D721Med (cell line): ENCODE measurements at places on chromosomes 6 and 20.

- DNase-seq: no peak
These were observed 46.6 kb upstream of the AFDN start for GRCh38 chr6:167779993-167780655.

DNA sequence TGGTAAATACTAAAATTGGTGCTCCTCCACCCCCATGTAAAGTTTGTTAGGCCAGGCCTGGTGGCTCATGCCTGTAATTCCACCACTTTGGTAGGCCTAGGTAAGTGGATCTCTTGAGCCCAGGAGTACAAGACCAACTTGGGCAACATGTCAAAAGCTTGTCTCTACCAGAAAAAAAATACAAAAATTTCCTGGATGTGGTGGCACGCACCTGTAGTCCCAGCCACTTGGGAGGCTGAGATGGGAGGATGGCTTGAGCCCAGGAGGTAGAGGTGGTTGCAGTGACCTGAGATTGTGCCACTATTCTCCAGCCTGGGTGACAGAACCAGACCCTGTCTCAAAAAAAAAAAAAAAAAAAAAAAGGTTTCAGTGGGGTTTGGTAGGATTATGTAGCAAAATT is 41.7 kb downstream of the ITCH start:
- DNase-seq: no peak

DNA sequence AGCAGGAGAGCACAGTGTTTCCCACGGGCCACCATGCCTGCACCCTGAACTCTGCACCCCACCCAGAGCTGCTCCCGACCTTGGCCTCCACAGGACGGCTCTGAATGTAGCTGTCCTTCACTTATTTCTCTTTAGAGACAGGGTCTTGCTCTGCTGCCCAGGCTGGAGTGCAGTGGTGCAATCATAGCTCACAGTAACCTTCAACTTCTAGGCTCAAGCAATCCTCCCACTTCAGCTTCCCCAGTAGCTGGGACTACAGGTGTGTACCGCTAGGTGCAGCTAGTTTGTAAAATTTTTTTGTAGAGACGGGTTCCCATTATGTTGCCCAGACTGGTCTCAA is 130.9 kb downstream of the AGPAT4 start:
- no peak for DNase-seq

DNA sequence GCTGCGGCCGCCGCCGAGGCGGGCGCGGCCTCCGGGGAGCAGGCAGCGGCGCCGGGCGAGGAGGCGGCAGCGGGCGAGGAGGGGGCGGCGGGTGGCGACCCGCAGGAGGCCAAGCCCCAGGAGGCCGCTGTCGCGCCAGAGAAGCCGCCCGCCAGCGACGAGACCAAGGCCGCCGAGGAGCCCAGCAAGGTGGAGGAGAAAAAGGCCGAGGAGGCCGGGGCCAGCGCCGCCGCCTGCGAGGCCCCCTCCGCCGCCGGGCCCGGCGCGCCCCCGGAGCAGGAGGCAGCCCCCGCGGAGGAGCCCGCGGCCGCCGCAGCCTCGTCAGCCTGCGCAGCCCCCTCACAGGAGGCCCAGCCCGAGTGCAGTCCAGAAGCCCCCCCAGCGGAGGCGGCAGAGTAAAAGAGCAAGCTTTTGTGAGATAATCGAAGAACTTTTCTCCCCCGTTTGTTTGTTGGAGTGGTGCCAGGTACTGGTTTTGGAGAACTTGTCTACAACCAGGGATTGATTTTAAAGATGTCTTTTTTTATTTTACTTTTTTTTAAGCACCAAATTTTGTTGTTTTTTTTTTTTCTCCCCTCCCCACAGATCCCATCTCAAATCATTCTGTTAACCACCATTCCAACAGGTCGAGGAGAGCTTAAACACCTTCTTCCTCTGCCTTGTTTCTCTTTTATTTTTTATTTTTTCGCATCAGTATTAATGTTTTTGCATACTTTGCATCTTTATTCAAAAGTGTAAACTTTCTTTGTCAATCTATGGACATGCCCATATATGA is 3.2 kb downstream of the MARCKS start:
- DNase-seq: no peak

GRCh38 chr6:150924808-150925589 is 59.5 kb downstream of the MTHFD1L start:
- no peak for DNase-seq

- no peak for DNase-seq
These were observed 2.9 kb upstream of the RAB22A start for GRCh38 chr20:58306421-58307261.

GRCh38 chr6:31851485-31851832 is 11.2 kb downstream of the NEU1 start:
- DNase-seq: no peak

DNA sequence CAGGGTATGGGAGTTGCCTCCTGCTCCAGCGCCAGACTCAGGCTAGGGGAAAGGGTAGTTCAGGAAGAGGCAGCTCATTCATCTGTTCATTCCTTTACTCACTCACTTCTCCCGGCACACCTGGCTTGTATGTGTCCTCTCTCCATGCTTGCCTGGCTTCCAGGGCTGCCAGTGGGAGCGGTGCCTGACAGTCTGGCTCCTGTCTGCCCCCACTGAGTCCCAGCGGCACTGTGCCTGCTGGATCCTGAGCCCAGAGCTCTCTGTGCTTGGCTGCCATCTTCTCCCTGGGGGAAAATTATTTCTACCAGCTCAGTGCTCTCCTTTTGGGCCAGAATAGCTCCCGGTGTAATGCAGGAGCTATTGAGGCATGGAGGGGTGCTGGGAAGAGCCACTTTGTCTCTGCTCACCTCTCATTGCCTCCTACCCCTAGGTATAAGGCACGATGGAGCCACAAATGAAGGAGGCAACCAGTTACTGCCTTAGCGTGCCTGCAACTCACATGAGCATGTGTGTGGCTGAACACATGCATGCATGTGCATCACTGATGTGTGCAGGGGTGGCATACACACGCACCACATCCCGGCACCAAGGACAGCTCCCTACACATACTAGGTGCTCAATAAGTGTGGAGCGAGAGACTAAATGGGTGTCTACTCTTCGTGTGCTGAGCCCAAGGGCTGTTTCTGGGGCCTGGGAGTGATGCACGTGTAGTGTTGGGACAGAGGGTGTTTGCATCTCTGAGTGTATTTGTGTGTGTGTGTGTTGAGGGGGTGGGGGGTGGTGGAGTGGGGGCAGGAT is 46.6 kb downstream of the CDH22 start:
- DNase-seq: no peak

- DNase-seq: no peak
These were observed 595.9 kb upstream of the CHD6 start for GRCh38 chr20:42214074-42214473.

GRCh38 chr6:72040111-72040510 is 153.8 kb downstream of the RIMS1 start:
- DNase-seq: no peak

DNA sequence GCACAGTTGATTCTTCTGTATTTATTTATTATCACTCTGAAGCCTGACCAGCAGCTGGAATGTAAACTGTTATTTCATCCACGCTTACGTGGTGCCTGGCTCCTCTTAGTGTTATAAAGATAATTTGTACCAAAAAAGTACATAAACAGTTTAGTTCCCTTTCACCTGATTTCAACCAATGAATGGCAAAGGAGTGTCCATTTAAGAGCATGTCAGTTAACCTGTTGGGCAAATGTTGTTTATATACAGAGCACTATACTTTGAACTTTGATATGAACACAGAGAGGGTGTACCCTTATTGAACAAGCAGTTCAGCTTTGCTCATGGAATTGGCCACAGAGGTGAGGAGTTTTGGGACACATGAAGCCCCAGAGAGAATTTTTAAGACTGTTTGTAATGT is 7.2 kb upstream of the CTCFL start:
- no peak for DNase-seq
